ENCODE measurements at places on chromosomes 1 and 21. TPM values are rescaled to one million over a fixed set of nuclear protein-coding genes. Genes with fewer than 3 reads are reported as not detected.

The TRIM58 gene
- not detected for total RNA-seq

The TDRD5 gene
- total RNA-seq, result 0.52 TPM

The RPAP2 gene
- total RNA-seq, result 16.8 TPM

The SPRR1B gene
- not detected for total RNA-seq

The RUNX1 gene
- total RNA-seq, result 12.1 TPM

The CZIB gene
- total RNA-seq, result 42.6 TPM

The DCDC2B gene
- not detected for total RNA-seq
